ENCODE measurements at places on chromosomes 13 and 19.

- no peak for DNase-seq
These were observed 18.0 kb downstream of the ZAR1L start for GRCh38 chr13:32297206-32297605.

DNA sequence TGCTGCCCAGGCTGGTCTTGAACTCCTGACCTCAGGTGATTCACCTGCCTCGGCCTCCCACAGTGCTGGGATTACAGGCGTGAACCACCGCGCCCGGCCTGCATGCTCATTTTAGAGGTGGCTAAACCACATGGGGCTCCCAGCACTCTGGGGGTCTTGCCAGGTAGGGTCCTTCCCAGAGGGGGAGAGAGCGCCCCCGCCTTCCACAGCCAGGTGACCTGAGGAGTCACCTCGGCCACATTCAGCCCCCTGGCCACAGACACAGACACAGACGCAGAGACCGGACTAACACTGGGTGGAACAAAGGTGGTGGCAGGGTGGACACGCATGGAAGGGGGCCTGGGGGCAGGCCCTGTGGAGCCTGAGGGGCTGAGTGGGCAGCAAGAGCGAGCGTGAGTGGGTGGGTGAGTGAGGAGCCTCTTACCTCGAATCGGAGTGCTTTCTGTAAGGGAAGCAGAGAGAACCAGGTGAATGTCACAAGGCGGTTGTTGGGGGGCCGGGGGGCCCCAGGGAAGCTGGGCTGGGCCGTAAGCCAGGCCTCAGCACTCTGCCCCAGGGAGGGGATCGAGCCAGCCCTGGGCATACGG lies 80.1 kb downstream of the PTPRS start:
- DNase-seq, result no peak

DNA sequence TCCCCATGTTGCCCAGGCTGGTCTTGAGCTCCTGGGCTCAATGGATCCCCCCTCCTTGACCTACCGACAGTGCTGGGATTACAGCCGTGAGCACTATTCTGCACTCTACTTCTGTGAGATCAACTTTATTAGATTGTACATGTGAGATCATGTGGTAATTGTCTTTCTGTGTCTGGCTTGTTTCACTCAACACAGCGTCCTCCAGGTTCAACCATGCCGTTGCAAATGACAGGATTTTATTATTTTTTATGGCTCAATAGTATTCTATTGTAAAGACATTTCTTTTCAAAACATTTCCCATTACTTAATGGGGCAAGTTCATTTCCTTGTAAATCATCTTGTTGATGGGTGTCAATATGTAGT lies 1.5 kb upstream of the OBI1 start:
- DNase-seq, result no peak

DNA sequence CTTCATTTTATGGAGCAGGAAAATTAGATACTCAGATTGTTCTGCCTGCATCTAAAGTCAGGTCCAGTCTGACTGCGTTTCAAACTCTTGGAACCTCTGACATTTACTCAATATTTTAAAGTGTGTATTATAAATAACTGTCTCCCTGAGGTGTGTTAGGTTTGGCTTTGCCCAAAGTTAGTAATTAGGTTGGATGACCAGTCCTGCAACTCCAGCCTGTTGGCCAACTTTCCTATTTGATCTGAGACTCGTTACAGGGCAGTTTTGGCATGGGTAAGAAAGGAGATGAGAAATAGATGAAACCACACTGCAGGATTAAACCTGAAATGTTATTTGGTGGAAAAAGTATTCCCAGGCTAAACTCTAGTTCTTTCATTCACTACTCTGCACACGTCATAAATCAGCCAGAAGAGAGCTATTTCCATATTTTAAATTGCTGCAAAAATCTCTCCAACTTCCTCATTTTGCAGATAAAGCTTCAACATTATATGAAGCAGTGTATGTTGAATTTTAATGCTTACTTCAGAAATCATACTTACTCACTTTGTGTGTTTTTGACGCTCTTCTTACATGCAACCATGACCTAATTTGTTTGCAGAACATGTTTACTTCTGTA lies 357.1 kb downstream of the DCT start:
- DNase-seq, result no peak
